Activated T-cell treated with anti-CD3 and anti-CD28 coated beads, Interleukin-2, amount 50 U/mL, for 24 hours (primary cell): ENCODE measurements at places on chromosomes 12 and 14.

GRCh38 chr12:89648211-89648930, 60.3 kb downstream of the ATP2B1 start:
- DNase-seq, result no peak

DNA sequence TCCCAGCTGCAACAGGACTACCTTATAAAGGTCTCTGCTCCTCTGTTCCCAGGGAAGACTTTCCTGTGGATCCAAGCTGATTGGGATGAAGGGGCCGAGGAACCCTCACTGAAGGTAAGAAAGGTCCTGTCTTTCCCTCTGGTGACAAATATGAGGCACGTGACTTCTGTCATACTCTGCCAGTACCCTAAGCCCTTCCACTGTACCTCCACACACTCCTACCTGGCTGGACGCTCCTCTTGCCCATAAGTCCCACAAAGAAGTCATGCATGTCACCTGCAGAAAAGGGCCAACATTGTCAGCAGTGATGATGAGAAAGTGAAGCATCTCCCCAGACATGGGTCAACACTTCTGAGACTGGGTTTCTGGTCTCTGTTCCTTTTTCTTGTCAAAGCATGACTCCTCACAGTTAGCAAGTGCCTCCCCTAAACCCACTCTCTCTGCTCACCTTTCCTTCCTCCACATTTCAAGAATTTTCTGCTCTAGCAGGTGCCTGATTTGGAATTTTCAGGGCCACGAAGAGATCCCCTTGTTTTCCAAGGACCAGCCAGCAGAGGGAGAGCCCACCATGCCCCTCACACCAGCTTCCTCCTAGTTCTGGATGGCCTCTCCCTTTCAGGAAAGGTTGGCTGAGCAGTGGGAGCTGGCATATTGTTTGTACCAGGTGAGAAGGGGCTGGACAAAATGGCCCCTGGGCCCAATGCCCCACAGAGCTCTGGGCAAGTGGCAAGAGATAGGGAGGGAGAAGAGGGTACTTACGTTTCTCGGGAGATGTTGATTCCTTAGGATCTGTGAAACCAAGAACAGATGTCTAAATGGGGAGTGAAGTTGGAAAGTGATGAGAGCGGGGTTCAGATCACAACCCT, 3.5 kb downstream of the TAC3 start:
- DNase-seq, result no peak

- DNase-seq, result no peak
Measured at GRCh38 chr14:91219517-91220389, 24.8 kb downstream of the GPR68 start.

DNA sequence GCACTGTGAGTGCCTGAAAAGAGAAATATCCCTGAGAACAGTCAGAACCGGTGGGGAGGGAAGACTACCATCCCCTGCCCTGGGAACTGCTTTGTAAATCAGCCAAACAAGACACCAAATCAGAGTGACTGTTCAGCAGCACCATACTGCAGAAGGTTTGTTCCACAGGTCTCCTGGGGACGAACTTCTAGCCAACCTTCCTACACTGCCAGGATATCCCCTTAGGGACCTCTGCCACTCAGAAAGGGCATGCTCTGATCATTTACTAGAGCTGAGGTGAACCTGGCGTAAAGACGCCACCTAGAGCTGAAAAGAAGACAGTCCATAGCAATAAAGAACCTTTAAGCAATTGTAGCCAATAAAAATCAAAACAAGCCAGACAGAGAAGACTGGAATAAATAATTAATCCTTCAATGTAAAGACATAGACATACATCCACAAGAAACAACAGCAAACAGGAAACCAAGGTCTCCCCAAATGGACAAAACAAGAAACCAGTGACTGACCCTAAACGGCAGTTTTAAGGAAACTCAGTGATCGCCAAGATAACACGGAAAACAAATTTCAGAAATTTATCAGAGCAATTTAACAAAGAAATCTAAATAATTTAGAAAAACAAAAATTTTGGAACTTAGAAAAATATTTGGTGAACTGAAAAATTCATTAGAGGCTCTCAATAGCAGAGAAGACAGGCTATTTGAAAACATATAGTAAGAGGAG, 228.1 kb upstream of the AMIGO2 start:
- peak; percentile 62 for DNase-seq

- DNase-seq, result peak; percentile 88
Measured at GRCh38 chr12:53452159-53453077, 516 bp downstream of the PCBP2 start.

- DNase-seq, result no peak
Measured at GRCh38 chr12:63164911-63165310, 13.9 kb upstream of the AVPR1A start.

DNA sequence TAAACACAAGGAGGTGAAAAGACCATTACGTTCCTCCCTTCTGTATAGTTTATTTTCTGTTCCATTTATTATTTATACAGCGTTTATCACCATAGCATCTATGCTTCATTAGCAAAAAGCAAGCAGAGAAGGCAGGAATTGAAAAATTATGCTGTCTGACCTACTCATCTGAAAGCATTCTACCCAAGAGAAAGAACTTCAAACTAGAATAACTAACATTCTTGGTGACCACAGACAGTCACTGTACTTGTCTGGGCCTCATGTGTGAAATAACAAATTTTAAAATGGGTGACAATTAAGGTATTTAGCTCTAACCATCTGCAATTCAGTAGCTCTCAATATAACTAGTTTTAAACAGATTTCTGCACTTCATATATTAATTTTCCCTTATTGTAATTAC, 29.3 kb upstream of the PDE3A start:
- no peak for DNase-seq

DNA sequence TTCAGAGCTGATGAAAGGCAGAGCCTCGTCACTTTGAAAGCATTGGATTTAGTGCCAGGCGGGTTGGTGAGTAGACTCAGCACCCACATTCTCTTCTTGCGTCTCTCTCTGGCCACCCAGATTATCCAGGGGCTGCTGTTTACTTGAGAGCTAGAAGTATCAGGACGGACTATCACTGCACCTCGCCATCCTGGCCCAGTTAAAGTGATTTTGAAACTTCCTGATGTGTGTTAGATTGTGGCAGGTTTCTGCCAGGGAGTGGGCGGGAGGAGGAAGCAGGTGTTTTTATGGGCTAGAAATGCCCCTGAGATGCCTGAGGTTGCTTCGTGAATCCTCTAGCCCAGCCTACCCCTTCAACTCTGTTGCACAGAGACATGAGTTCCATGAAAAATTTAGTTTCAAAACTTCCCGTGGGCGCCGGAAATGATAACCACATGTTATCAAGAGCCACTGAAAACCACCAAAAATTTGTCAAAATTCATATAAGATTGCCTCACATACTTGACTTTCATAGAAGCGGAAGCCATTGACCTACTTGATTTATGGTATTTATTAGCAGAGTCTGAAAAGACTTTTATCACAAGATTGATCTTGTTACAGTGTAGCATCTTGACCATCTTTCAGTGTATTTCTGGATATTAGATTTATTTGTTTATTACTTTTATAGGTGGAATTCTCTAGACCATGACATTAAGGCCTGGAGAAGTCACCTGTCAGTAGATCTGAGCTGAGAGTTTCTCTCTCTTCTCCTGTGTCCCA, 466.0 kb downstream of the RAD51B start:
- peak; percentile 68 for DNase-seq

DNA sequence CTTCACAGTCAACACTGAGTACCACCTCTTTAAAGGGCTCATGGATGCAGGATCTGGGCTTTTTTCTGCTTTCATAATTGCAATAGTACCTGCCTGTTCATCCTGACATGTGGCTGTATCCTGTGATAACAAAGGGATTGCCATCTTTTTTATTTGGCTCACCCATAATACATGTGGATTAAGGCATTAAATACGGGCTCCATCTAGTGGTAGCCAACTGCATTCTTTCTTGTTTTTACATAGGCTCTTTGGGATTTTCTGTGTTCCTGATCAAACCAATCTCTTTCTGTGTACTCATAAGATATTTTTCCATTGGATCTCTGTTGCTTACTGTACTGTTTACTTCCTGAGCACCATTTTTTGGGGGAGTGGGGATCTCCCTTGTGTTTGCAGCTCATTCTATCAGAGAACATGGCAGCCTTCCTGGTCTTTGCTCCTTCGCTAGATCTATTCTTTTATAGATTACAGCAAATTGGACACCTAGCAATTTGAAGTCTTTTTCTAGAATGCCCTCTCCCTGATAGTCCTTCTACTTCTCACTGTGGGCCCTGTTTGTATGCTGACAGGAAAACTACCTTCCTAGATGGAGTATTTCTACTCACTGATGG, 723.4 kb upstream of the MDGA2 start:
- no peak for DNase-seq

DNA sequence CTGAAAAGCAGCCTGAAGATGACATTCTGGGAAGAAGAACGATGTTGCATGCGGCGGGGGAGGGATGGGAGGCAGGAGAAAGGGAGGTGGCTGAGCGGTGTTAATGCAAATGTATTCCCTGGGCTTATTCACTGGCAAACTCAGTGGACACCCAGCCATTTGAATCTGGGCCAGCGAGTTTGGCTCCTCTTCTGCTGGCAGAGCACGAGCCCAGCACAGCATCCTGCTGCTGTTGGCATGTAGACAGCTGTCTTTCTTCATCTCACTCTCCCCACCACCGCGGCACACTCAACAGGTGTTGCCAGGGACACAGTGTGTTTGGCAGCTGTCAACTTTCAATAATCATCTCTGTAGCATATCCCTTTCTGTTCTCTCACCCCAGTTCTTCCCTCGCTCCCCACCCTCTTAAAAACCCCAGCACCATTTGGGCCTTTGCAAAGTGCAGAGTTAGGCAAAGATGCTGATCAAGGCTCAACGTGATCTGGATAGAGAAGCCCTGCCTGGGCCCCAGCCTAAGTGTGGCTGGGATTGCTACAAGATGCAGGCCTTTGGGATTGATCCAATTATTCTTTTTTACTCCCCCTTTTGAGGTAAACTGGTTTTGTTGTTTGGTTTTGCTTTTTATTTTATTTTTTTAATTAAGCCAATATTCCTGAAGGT, 131.9 kb downstream of the EXOC5 start:
- no peak for DNase-seq

DNA sequence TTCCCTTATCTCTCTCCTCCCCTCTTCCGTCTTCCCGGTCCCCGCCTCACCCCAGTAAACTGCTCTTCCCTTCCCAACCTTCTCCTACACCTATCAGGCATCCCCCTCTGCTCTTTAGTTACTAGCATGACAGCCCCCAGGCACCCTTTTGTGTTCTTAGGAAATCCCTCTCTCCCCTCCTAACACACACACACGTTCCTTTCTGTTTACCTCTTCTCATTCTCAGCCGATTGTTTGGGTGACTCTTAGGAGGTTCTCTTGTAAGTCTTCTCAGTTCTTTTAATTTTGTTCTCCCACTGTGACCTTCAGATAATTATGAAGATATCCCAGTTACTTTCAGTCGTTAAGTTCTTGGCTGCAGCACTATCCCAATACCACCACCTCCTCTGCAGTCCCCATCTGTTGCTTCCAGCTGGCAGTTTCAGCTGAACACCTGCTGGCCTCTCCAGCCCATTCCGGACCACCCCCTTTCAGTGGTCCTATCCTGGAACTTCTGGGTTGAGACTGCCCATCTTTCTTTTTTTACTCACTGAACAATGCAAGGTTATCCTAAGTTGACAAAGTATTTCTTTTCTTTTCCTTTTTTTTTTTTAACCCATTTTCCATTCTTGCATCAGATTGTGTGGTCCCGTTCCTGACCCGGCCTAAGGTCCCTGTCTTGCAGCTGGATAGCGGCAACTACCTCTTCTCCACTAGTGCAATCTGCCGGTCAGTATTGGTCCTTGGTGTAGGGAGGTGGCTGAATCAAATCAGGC, 711 bp downstream of the MARS1 start:
- DNase-seq, result no peak

GRCh38 chr12:95970905-95971304, 25.2 kb downstream of the HAL start:
- no peak for DNase-seq

DNA sequence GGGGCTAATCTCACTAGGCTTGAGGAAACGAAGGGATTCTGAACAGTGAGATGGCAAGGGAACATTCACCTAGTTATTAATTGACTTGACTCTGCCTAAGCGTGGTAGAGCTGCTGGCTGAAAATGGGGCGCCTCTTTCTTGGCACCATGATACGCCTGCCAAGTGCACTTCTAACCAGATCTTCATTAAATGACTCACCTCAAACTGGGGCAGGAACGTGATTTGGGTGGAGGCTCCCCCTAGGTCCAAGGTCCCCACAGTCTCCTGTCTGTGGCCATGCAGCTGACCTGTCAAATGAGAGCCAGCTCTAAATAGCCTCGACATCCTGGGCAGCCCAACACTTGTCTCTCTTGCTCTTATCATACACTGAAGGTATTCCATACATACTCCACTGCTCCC, 26.0 kb downstream of the COQ6 start:
- no peak for DNase-seq

DNA sequence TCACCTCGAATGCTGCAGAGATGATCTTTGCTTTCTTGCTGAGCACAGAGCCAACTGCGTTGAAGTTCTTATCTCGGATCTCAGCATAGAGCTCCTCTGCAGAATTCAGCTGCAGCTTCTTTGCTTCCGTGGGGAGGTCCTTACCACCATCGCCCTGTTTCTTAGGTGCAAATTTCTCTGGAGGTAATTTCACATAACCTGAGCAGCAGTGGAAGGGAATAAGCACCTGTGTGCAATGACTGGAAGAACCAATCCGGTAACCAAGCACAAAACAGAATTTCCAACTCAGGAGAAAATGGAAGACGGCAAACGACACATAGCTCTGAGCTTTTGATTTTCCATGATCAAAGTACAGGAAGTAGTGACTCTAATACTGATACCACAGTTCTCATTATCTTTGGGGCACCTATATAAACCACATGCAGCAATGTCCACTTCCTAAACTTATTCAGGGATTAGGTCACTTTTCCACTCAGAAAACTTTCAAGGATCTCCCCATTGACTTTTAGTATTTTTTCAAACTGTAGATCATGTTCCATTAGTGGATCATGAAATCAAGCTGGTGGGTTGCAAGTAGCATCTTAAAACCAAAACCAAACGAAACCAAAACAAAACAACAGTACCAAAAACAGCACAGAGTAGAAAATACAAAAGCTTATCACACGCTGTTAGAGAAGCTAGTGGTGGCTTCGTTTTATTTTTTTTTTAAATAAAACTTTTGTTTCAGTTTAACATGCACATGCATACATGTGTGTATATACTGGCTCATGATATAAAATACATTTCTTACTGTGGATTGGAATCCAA, 18.9 kb upstream of the DIABLO start:
- no peak for DNase-seq

DNA sequence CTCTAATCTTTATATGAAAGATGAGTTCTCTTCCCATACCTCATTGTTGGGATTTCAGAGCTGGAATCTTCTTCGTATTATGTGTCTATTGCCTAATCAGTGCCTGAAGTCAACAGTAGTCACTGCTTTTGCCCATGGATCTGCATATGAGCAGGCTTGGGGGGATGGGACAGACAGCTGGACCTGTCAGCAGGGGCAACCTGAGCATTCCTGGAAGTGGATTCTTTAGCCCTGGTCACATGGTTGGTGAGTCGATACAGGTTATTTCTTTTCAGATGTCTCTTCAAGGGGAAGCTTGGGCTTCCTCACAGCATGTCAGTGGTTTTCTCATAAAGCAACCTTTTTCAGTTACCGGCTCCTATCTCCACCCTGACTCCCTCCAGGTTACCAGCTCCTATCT, 97.3 kb upstream of the RBM19 start:
- DNase-seq, result no peak
